Stimulated activated CD8-positive, alpha-beta memory T cell treated with anti-CD3 and anti-CD28 coated beads, Interleukin-4, amount 100 ng/mL, for 4 hours (primary cell): ENCODE measurements at places on chromosomes 11 and 22.

DNA sequence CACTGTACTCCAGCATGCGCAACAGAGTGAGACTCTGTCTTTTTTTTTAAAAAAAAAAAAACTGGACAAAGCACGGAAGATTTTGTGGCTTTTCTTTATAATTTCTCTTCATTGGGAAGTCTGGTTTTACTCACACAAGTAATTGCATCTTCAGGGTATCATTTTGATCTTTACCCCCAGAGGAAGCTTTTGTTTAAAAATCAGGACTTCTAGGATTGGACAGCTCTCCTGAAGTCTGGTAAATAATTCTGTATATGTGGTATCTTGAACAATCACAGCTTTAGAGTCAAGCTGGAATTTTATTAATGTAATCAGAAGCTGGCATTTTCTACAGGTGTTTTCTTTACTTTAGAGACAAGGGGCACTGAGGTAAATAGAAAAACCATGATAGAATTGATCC is 208.1 kb upstream of the NARS2 start:
- no peak for DNase-seq

GRCh38 chr11:81870066-81870412 is 863.6 kb downstream of the FAM181B start:
- DNase-seq: no peak

DNA sequence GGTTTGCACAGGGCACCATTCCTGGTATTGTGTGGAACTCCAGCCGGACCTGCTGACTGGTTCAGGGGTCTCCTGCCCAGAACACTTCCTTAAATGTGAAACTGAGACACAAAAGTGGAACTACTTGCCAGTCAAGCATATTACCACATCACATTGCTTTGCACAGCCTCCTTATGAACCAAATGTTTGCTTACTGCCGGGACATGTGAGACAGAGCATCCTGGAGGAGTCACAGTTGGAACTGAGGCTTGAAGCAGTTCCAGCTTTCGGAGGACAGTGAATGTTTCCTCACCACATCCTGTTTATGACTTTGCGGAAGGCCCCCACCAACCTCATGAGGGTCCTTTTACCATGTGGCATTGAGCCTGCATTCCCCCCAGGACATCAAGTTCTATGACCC is 105.8 kb upstream of the ARHGAP42 start:
- DNase-seq: no peak

DNA sequence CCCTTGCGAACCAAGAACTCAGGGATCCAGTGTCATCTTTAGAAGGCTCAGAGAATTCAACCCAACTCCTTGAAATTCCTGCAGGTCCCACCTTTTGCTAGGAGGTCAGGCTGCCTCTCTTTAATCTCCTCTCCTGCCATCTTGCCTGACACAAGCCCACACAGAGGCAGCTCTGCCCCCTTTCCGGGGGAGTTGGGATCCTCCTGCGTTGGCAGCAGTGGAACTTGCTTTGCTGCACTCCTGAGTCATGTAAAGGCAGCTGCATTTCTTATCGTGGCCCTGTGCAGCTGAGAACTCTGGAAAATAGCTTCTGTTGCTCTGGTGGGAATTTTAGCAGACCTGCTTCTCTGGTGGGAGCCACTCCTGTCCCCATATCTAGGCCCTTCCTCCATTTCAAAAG is 142.3 kb upstream of the TBCEL start:
- no peak for DNase-seq

- DNase-seq: no peak
These were observed 92.9 kb downstream of the SLC17A6 start for GRCh38 chr11:22431106-22431505.

- DNase-seq: no peak
These were observed 3.7 kb upstream of the RPS6KA4 start for GRCh38 chr11:64355078-64355940.

DNA sequence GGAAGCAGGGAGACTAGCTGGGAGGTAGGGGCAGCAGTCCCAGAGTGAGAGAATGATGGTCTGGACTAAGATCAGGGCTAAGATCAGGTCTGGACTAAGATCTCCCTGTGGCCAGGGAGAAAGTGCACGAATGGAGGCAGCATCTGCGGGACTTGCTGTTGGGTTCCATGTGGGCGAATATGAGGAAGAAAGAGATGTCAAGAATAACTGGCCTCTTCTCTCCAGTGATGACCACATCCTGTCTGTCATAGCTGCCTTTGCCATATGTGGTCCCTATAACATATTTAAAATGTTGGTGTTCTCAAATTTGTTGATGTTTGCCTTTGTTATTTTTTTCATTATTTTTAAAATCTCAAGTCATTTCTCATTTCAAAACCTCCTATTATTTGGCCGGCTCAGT is 27.4 kb upstream of the CXCR5 start:
- DNase-seq: no peak

GRCh38 chr11:96161307-96162089 is 181.5 kb downstream of the MAML2 start:
- DNase-seq: no peak

DNA sequence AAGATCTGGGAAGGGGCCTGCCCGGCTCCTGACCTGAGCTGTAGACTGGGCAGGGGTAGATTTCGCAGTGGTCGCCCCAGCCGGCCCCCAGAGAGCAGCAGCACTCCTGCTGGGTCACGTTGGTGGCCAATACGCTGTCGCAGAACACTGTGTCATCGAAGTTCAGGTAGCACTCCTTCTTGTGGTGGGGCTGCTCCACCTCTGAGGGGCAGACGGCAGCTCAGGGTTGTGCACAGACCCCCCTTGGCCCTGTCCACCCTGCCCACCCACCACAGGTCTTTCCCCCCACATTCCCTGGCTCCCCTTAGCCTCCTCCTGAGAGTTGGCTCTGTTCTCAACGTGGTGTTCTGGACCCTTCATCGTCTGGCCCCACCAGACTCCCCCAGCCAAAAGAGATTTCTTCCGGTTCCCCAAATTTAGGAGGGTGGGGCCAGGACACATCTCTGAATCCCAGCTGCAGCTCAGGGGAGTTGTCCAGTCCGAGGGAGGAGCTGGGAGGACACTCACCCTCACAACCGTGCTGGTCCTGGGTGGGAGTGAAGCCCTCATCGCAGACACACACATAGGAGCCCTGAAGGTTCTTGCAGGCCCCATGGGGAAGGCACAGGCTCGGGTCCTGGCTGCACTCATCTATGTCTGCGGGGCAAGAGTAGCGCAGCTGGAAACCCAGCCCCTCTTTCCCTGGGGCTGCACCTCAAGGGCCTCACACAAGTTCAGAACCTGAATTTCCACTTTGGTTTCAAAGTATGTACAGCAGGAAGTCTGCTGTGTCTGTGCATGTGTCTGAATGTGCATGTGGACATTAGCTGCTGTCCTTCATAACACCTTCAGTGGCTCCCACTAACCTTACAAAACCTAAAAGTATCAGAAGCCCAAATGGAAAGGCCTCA is 16.5 kb downstream of the SCYL1 start:
- DNase-seq: no peak

DNA sequence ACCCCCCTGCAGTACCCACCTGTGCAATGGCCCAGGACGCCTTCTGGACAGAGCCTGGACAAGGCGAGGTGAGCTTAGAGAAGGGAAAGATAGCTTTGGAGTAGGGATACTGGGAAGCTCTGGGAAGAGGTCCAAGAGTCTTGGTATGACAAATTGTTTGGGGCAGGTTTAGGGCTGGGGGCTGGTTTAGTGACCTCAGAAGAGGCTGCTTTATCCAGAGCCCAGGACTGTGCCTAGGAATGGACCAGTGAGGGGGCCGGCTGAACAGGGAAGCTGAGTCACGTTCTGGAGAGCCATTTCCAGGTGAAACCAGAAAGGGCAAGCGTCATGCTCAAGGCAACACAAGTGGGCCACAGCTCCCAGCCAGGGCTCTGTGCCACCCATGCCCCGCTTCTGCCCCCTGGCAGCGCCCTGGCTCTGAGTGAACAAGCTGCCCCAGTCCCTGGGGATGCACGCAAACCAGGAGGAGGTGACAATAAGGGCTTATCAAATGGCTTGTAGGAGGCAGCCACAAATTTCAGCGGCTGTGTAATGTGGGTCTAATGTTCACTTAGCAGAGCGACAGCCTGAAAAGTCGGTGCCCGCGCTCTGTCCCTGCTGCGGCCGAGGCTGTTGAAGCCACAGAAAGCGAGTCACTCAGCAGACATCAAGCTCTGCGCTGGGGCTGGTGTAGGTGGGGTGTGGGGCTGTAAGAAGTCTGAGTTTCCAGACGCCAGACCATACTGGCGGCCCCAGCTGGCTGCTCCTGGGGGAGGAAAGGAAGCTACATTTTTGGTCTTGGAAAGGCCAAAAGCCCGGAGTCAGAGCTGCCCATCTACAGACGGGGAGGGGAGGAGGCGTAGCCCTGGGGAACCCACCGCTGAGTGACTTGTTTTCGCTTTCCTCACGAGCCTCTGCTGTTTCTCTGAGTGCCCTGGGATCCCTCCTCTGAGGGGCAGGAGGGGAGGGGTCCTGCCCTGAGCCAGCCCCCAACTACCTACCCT is 18.3 kb upstream of the SYT7 start:
- DNase-seq: no peak

DNA sequence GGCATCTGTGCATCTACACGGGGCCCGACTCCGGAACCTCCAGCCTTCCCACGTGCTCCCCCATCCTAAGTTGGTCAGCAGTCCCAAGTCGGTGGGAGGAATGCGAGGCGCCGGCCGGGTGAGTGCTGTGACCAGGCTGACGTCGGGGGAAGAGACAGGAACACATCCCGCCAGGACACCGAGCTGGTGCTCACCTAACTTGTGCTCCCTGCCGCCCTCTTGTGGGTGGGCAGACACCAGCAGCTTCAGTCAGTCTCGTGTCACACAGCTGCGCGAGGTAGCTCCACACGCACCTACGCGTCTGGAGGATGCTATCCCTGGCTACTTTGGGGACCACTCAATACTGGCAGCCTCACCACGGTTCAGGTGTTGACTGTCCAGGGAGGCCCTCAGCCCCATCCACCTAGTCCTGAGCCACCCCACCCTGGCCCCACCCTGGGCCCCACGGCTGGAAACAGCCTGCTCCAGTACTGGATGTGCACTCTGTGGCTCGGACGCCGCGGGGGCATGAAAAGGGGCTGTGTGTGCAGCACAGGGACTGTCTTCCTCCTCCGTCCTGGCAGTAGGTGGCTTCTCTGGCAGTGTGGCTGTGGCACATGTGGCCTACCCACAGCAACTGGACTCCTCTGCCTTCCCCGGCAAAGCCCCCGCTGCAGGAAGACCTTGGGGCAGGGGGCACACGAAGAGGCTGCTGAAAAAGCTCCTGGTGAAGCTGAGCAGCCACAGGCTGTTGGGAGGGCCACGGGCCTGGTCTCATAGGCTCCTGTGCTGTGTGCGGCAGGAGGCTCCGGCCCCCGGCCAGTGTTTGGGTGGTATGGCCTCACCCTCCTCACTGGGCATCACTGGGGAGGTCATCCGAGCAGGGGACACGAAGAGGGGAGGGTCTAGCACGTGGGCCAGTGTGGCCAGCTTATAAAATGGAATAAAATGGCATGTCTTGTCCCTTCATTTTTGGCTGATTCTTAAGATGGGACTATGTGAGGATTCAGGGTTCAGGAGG is 11.2 kb upstream of the BID start:
- DNase-seq: peak; percentile 38

- no peak for DNase-seq
These were observed 22.7 kb upstream of the CD44 start for GRCh38 chr11:35116245-35116644.

DNA sequence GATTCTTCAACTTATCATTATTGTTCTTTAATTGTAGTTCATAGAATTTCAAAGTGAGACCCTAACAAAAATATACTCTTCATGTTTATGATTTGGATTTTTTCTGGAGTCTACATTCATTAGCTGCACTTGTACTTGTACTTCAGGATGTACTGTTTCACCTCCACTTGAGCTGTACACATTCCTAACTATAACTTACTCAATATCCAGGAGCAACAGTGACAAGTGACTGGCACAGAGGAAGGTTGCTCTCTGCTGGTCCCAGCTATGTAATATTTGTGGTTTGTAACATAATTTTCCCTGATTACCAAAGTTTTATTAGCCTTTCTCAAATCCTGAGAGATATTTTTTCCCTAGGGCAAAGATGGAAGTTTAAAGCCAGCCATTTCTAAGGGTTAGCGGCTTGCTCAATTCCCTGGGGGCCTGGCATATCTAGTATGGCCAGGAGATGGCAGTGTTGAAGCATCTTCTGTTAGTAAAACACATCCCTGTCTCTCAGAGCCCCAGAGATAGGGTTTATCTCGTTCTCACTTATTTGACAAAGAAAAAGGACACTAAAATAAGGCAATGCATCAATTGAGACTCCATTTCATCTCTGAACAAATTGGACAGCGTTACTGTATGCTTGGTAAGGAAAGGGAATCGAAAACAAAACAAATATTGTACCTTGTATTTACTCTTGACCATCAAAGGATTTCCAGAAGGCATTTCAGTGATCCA is 14.2 kb downstream of the OR52A5 start:
- DNase-seq: no peak

- DNase-seq: no peak
These were observed 110.2 kb downstream of the UVRAG start for GRCh38 chr11:75924966-75925784.

DNA sequence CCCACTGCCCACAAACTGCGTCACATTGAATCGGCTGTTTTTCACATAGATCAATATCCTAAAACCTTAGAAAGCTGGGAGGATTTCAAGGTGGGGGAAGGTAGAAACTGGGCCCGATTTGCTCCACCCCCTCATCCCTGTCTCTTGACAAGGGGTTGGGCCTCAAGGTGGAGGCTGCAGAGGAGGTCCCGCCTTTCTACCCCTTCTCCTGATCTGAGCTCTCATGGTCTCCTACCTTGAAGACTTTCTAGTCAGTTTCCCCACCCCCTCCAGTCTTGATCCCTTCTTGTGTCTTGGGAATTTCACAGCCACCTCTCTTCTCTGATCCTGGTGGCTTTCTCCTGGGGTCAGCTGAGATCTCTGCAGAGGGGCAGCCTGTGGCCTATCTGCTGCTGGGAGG is 4.5 kb upstream of the STARD10 start:
- DNase-seq: no peak

- no peak for DNase-seq
These were observed 8.4 kb upstream of the HDHD5 start for GRCh38 chr22:17167486-17167885.

GRCh38 chr11:1437500-1437899 is 47.8 kb downstream of the BRSK2 start:
- no peak for DNase-seq

DNA sequence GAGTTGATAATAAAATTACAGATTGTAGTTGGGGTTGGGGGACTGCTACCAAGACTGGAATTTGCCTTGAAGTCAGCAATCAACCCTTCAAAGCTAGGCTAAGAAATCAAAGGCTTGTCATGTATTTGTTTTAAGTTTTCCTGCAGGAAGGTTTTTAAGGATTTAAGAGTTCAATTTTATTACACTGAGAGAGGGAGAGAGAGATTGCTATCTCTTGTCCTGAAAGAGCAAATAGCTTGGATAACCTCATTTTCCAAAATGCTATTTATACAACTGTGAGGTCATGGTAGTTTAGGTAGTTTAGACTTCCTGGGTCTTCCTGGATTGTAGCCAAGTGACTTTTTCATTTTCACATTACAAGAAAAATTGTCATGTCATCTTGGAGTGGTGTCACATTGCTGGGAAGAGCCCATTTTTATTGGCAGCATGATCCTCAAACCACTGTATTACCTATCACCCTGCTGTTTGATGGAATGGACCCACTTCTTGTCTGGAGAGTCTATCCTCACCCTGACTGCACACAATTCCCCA is 10.1 kb upstream of the PRSS23 start:
- no peak for DNase-seq
